Stimulated activated naive CD4-positive, alpha-beta T cell (primary cell): ENCODE measurements at places on chromosomes 13 and 19.
A peak's percentile ranks its signal among the peaks of the same experiment; 100 is the strongest.

- no peak for DNase-seq
Measured at GRCh38 chr13:110923777-110924638, 9.1 kb upstream of the ANKRD10 start.

DNA sequence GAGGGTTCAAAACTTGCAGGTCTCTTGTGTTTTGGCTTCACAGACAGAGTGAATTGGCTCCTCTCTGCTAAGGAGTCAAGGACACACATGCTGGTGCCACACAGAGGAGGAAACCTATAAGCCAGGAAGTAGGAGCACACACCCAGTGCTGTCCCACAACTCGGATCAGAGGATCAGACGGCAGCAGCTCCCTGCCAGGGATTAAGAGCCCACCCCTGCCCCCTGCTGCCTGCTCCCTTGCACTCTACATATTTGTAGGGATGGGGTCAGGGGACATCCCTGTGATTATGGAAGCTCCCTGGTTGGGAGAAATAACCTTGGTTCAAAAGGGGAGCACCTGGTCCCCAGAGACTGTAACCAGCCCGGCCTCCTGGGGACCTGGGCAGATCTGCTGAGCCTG, 77.5 kb upstream of the CLDN10 start:
- DNase-seq, result no peak

GRCh38 chr19:28472843-28473242, 740.1 kb downstream of the UQCRFS1 start:
- DNase-seq, result no peak

- no peak for DNase-seq
Measured at GRCh38 chr19:19354007-19354406, 33.4 kb downstream of the MAU2 start.

DNA sequence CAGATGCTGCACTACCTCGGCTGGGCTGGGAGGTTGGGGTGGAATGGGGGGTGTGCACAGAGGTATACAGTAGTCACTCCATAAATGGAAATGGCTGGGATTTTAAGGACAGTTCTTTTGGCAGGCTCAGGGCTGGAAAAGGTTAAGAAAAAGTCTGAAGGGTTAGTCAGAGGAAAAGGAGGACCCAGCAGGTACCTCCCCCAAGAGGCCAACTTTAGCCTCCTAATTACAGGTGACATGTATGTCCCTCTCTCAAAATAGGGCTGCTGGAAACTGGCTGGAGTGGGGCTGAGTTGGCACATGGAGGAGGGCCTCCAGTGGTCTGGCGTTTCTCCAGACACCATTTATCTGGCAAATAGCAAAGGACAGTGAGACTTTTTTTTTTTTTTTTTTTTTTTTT, 994 bp downstream of the CCDC194 start:
- no peak for DNase-seq

DNA sequence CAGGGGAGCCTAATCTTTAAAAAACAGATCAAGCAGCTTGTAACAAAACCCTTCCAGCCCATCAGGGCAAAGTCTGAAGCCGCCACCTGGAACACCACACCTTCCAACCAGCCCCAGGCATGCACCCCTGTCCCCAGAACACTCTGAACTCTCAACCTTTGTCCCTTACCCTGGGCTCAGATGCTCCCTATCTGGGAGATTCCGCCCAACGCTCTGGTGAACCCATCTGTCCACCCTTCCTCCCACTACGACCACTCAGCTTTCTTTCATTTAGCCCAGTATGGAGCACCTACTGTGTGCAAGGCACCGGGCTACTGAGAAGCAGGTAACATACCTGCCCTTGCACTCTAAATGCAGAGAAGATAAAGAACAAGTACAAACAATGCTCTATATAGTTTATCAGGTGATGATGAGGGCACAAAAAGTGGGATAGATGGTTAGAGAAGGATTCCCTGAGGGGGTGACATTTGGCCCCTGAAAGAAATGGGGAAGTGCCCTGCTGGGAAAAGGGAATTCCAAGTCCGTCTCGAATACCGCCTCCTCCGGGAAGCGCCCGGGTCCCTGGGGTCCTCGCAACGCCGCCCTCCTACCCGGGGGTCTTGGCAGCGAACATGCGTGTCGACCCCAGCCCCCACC, 629 bp downstream of the PEPD start:
- DNase-seq, result no peak

GRCh38 chr19:47994209-47994802, at the start of gene ELSPBP1:
Gene ELSPBP1 (plus strand): TSS chr19:47994632. CDS start chr19:48008668, 14,036 bp downstream.
- DNase-seq, result no peak

- DNase-seq, result no peak
Measured at GRCh38 chr13:111387026-111387871, 66.8 kb downstream of the TEX29 start.

GRCh38 chr13:85441364-85441763, 357.9 kb downstream of the SLITRK6 start:
- DNase-seq, result no peak

DNA sequence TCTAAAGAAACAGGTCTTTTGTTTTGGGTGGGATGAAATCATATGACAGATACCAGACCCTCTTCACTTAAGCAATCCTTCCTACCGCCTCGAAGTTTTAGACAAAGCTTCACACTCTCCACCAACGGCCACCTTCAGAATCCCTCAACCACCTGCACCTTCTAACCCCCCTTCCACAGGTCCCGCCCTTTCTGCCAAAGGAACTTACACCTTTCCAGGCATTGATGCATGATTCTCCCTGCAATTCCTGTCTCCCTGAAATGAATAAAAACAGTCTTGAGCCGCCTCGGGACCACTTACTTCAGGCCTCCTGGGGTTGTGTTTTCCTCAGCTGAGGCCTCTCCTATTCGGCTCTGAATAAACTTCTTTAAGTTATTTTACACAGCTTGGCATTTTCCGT, 859 bp downstream of the ZNF433 start:
- no peak for DNase-seq

GRCh38 chr19:45716359-45717130, 14.2 kb downstream of the FBXO46 start:
- DNase-seq, result peak; percentile 31

DNA sequence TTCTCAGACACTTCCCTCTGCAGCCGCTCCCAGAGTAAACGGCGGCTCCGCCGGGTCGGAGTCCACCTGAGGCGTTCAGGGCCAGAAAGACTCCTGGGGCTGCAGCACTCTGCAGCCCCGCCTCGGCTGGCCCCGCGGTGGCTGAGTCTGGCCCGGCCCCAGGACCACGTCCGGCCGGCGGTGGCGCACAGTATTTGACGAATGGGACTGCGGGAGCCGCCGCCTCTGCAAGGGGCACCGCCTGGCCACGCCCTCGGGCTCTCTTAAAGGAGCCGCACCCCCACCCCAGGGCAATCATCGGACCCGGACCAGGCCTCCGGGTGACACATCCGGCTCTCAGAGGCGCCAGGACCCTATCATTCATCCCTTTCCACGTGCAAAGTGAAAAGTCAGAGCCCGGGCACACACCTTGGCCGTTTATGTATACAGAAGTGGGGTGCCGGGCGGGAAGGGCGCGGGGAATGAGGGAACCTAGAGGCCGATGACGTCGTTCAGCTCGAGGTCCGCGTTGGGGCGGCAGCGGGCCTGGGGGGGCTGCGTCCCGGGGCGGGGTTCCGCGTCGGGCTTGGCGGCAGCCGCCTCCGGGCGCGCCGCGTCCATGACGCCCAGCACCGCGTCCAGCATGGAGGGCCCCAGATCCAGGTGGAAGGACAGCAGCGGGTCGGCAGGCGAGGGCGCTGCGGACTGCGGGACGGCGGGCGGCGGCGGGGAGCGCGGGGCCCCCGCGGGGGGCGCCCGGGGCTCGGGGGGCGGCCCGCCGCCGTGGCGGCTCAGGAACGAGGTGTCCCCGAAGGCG, 1.2 kb upstream of the LENG9 start:
- DNase-seq, result peak; percentile 64

- DNase-seq, result no peak
Measured at GRCh38 chr13:25881971-25882451, 169.8 kb downstream of the SHISA2 start.

GRCh38 chr13:66657165-66657881, 572.8 kb downstream of the PCDH9 start:
- no peak for DNase-seq

- no peak for DNase-seq
Measured at GRCh38 chr19:45613926-45614725, 12.1 kb upstream of the GPR4 start.

DNA sequence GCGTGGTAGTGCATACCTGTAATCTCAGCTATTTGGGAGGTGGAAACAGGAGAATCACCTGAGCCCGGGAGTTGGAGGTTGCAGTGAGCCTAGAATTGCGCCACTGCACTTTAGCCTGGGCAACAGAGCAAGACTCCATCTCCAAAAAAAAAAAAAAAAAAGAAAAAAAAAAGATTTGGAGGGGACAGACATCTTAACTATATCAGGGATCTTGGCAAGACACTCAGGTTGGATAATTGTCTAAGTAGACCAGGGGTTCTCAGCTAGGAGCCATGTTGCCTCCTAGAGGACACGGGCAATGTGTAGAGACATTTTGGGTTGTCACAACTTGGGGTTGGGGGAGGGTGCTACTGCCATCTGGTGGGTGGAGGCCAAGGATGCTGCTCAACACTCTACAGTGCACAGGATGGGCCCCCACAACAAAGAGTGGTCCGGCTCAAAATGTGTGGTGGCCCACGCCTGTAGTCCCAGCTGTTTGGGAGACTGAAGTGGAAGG, 1.9 kb upstream of the ZNF580 start:
- DNase-seq, result peak; percentile 35

DNA sequence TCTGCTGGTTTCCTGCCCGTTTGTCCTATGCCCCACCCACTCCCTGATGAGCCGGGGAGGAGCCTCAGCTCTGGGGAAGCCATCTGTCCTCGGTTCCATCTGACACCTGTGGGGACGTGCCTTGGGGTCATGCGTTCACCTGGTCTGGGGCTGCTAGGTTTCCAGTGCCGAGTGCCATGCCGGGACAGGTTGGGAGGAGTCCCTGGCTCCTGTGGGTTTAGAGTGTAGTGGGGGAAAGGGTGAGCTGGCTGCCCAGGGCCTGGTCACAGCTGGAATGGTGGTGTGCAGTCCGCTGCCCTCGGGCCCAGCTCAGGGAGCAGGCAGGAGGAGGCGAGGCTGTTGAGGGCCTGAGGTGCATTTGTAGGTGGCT, 2.5 kb downstream of the KDM4B start:
- no peak for DNase-seq

DNA sequence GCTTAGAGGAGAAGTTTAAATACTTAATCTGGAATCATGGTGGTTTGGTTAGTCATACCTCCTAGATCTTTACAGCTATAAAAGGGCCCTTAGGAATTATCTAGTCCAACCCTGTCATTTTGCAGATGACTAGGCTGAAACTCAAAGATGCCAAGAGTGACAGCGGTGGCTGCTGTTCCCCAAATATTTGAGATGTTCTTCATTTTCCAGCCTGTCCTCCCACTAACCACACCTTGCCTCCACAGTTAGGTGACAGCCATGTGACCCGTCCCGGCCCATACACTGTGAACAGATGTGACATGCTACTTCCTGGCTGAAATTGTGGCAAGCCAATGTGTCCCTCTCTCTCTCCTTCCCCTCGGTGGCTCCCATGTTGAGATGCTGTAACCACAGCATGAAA, 225.5 kb upstream of the IPO5 start:
- DNase-seq, result no peak

DNA sequence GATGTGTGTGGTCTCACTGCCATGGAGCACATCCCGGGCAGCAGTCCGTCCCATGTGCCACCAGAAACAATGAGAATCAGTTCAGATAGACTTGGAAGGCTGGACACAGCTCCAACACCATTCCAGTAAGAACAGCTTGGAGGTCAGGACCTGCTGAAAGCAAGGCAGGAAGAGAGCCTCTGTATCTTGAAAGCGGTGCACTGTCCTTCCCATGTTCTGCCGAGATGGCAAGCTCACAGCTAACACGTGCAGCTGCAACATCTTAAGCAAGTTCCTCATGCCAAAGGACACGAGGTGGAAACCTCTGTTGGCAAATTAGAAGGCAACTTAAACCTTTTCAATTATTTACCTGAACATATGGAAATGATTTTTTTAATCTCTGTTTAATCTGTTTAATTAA, 175.4 kb downstream of the DLEU7 start:
- DNase-seq, result no peak

GRCh38 chr19:42436006-42436405, 6.7 kb downstream of the CXCL17 start:
- no peak for DNase-seq

DNA sequence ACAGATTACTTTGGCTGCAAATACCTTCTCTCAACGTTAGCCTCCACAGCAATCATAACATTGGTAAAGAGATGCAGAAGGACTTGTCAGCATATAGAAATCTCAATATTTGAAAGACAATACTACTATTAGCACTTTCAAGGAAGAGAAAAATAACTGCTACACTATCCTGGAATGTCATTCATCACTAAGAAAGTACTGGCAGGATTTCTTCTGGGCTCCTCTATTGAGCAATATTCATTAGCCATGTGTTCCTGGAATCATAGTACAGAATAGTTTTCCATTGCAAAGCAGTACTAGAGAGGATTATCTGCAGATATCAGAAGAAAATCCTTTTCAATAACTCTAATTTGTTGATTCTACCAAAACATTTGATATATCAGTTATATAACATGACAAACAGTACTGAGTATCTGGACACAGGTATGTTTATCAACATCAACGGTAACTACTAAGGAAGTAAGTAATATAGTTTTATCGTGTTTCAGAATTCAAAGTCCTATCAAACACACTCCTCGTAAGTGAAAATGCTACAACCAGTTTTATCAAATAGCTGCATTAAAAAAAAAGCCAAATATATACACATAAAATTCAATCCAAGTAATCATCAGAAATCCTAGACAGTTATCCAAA, 27.3 kb downstream of the INTS6 start:
- no peak for DNase-seq

GRCh38 chr13:80755910-80756309, 415.0 kb upstream of the SPRY2 start:
- no peak for DNase-seq

- DNase-seq, result no peak
Measured at GRCh38 chr19:40960062-40960685, 30.9 kb upstream of the CYP2B6 start.

DNA sequence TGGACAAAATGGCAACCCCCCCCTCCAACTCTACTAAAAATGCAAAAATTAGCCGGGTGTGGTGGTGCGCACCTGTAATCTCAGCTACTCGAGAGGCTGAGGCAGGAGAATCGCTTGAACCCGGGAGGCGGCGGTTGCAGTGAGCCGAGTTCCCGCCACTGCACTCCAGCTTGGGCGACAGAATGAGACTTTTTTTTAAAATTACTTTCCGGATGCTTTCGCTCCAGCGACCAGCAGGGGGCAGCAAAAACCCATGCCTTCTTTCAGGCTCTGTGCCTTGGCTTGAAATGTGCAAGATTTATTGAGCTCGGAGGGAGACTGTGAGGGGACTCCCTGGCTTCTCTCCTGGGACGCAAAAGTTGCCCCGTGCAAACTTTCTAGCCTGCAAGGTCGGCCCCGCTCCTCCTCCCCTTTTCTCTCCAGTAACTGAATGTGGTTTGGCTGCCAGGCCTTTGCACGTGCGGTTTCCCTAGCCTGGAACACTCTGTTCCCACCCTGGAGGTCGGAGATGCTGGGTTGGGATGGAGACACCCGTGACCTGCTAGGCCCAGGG, 61.4 kb upstream of the NFIC start:
- DNase-seq, result peak; percentile 75
